ENCODE measurements at places on chromosomes 4 and X.

GRCh38 chrX:129720741-129721140, 18.0 kb upstream of the XPNPEP2 start:
- no peak for DNase-seq

- DNase-seq, result no peak
Measured at GRCh38 chr4:168648494-168648893, 151.6 kb downstream of the PALLD start.

GRCh38 chr4:4575284-4576211, 33.7 kb upstream of the STX18 start:
- peak; percentile 58 for DNase-seq

DNA sequence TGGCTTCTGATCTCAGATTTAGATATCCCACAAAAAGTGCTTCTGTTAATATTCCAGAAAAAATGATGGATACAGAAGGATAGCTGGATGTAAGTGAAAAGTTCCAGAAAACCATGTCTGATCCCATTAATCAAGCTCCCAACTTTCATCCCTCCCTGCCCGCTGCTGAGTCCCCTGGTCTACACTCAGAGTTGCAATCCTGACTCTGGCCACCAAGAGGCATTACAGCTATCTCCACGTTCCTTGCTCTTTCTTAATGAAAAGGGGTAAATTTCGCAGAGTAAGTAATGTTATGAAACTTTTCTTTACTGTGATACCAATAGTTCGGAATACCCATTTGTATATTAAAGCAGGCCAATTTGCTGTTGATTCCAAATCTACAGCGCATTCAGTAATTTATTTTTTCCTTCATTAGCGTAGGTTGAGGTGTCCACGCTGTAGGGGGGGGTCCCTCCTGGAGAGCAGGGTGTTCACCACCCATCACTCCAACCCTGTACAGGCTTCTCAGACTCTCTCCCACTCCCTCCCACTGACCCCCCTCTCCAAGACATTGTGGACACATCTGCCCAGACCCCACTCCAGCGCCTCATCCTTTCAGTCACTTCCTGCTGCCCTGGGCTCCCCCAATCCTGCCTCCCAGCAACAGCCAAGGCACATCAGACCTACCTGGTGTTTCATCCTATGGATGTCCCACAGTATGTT, 55.1 kb downstream of the RAB40A start:
- no peak for DNase-seq

- DNase-seq, result no peak
Measured at GRCh38 chrX:131393426-131393825, 104.3 kb upstream of the IGSF1 start.

GRCh38 chr4:53281438-53281837, 84.4 kb downstream of the SCFD2 start:
- no peak for DNase-seq

GRCh38 chr4:92421920-92422319, 118.2 kb downstream of the GRID2 start:
- no peak for DNase-seq

GRCh38 chr4:138984647-138985046, 30.9 kb upstream of the NOCT start:
- no peak for DNase-seq

- no peak for DNase-seq
Measured at GRCh38 chr4:121786221-121786620, 14.9 kb upstream of the EXOSC9 start.

GRCh38 chrX:18956303-18957032, 27.4 kb downstream of the PHKA2 start:
- no peak for DNase-seq

GRCh38 chr4:112748352-112748878, 111.5 kb downstream of the LARP7 start:
- no peak for DNase-seq

- DNase-seq, result no peak
Measured at GRCh38 chr4:146522869-146523205, 1.1 kb upstream of the SLC10A7 start.

- DNase-seq, result no peak
Measured at GRCh38 chr4:81410680-81411079, 61.0 kb downstream of the RASGEF1B start.

DNA sequence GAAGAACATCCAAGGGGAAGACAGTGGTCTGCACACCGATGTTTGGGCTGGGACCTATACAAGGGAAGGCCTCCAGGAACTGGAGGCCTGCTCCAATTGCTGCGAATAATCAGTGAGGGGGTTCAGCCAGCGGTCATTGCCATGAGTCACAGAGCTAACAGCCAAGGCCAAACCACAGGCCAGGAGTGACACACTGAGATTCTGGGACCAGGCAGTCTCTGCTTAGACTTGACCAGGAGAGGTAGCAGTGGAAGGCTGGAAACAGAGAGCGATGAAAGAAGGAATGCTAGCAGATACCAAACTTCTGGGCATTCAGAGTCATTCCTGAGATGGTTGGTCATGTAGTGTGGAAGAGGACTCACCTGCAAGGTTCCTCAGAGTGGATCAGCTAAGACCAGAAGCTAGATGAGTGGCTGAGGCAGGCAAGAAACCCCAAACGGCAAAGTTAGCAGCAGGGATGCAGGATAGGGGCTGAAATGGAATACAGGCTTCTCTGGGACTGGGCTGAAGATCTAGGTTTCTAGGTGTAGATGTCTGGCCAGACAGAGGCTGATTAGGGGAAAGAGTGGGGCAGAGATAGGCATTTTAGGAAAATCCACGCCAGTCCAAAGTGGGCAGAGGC, 54.7 kb downstream of the CNGA2 start:
- no peak for DNase-seq

- DNase-seq, result no peak
Measured at GRCh38 chr4:94332983-94333590, 9.5 kb downstream of the HPGDS start.

DNA sequence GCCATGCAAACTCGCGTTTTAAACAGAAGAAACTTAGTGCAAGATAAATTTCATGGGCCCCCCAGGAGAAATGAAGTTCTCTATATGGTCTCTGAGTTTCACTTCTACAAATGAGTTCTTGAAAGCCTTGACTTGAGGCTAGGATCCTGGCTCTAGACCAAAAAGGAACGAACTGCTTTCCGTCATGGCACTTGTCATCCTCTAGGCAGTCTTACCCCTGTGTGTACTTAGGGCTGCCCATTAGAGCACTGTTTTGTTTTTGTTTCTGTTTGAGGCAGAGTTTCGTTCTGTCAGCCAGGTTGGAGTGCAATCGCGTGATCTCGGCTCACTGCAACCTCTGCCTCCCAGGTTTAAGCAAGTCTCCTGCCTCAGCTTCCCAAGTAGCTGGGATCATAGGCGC, 29.0 kb downstream of the RNF4 start:
- DNase-seq, result no peak

Data from activated T-cell treated with anti-CD3 and anti-CD28 coated beads for 48 hours (primary cell).